Activated naive CD4-positive, alpha-beta T cell treated with anti-CD3 and anti-CD28 coated beads for 36 hours (primary cell): ENCODE measurements at places on chromosomes 11 and 22.

DNA sequence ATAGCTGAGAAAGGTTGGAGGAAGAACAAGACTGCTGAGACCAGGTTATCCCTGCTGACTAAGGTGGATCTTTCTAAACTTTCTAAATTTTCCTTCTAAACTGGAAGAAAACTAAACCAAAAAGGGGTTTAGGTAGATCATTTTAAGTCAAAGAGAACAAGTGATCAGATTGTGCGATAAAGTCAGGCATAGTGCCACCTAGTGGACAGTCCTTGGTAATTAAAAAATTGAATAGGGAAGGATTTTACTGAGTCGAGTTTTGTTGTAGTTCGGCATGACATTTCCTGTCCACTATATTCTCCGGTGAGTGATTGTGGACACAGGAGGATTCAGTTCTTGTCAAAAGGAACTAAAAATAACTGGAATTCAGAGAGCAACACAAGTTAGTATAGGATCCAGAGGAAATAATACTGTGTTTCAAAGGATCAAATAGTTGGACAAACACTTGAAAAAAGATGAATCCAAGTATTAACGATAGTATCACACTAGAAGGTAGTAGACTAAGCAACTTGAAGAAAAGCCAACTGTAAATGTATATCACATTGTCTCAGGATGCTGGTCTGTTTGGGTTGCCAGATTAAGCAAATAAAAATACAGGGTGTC is 1236.4 kb downstream of the FAM181B start:
- peak; percentile 22 for DNase-seq

- no peak for DNase-seq
Measured at GRCh38 chr11:45272701-45273100, 13.4 kb downstream of the SYT13 start.

DNA sequence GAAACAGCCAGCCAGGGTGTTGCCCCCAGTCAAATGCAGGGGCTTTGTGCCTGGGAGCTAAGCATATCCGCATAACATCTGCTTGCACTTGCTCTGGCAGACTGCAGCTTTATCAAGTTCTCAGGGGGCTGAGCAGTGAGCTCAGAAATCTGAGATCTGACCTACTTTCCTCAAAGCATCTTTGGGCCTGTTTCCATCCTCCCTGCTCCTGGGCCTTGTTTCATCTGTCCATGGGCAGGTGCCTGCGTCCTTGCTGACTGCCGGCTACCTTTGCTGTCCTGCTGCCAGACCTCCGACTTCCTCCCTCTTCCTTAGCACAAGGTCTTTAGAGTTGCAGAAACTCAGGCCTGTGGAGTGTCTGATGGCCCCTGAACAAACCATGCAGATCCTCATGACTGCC is 131.2 kb upstream of the B3GAT1 start:
- no peak for DNase-seq

- DNase-seq, result peak; percentile 53
Measured at GRCh38 chr11:16935518-16936302, 78.5 kb downstream of the PLEKHA7 start.

DNA sequence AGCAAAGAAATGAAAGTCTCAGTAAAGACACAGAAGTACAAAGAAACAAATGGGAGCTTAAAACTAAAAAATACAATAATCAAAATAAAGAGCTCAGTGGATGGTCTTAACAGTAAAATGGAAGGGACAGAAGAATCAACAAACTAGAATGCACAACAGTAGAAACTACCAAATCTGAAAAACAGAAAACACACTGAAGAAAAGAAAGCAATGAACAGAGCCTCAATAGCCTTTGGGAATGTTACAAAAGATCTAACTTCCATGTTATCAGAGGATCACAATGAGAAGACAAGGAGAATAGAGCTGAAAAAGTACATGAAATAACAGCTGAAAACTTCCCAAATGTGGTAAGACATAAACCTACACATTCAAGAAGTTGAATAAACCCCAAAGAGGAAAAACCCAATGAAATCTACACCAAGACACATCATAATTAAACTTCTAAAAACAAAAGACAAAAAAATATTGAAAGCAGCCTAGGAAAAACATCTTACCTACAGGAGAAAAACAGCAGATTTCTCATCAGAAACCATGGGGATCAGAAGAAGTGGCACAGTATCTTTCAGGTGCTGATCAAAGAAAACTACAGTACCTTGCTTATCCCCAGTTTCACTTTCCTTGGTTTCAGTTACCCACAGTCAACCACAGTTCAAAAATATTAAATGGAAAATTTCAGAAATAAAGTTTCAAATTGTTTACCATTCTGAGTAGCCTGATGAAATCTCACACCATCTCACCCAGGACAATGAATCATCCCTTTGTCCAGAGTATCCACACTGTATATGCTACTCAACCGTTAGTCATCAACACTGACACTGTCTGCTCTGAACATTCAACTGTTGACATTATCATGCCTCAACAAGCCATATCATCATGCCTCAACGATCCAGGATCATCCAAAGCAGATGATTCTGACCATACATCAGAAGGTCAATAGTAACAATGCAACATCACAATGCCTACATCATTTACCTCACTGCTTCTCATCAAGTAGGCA is 22.2 kb downstream of the RRAS2 start:
- peak; percentile 32 for DNase-seq

DNA sequence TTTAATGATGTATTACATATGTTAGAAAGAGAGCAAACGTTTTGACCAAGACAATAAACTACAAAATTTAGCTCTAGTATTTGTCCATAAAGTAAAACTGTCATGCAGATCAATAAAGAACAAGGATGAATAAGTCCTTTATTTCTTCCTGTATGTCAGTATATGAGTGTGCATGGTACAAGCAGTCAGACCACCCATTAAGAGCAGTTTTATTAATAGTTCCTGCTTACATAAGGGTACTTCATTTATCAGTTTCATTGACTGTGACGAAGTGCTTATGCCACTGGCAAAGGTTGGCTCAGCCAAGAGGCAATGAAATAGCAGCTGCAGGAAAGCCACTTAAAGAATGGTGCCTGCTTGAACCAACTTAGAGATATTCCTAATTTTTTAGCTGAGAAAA is 913.0 kb upstream of the CNTN5 start:
- DNase-seq, result no peak

- DNase-seq, result peak; percentile 70
Measured at GRCh38 chr11:3867209-3868091, 12.0 kb downstream of the STIM1 start.

- DNase-seq, result no peak
Measured at GRCh38 chr11:118975771-118976709, 4.5 kb downstream of the FOXR1 start.
